Jurkat, Clone E6-1 (cell line): ENCODE measurements at places on chromosomes 7 and 10.
A peak's percentile ranks its signal among the peaks of the same experiment; 100 is the strongest.

DNA sequence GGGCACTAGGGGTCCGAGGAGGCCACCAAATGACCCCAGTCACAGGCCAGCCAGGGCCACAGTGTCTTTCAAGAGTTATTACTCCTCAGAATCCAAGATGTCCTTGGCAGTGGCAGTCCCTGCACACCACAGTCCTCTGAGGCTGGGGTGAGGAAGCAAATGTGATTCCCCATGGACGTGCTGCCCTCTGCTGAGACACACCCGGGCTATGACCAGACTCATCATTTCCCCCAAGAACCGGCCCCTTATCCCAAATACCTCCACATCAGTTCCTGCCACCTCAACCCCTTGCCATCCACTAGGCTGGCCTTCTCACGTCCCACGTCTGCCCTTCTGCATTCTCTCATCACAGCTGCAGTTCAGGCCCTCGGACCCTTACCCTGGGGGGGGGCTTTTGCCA, 5.0 kb downstream of the PRKAG2 start:
- no peak for DNase-seq

DNA sequence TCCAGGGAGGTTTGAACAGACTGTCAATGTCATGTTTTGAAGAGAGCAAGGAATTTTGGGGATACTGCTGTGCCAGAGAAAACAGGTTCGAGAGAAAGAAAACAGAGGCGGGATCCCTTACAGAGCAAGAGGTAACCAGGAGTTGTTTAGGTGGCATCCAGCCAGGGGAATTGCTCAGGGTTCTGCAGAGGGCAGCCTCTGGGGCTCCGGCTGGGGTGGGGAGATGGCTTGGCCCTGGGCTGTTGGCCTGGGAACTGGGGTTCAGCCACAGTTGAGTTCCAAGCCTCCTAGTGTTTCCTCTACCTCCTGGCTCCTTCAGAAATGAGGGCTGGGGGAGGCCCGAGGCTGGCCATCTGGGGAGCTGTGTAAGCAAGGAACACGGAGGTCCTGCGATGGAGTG, 68.0 kb downstream of the CAMK1D start:
- no peak for DNase-seq

DNA sequence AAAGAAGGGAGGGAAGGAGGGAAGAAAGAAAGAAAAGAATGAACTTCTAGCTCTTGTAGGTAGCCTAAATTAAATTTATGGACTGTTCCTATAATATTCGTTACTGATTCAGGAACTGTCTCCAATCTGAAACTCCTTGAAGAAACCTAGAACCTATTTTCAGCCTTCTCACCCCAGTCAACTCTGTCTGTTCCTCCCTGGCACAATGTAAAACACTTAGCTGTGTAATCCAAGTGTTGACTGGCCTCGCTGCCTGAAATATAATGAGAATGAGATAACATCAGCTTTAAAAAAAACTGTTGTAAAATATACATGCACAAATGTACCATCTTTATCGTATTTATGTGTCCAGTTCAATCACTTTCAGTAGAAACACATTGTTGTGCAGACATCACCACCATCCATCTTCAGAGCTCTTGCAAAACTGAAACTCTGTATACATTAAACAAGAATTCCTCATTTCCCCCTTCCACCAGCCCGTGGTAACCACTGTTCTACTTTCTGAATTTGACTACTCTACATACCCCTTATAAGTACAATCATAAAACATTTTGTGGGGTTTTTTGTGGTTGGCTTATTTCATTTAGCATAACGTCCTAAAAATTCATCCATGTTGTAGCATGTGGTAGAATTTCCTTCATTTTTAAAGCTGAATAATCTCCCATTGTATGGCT, 6.3 kb upstream of the C7orf33 start:
- no peak for DNase-seq

DNA sequence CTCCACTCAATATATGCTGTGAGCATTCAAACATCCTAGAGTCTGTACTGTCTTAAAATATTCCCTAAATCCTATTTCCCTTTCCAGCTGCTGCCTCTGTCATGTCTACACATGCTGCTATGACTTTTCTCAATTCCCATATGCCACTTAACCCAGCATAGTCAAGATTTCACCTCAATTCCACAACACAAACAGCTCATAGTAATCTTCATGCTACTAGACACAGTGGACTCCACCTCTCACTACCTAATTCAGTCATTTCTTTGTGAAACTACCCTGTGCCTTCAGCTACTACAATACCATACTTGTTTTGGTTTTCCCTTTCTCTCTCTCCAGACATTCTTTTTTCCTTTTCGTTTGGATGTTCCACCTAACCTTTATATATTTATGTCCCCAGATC, 45.5 kb downstream of the GSAP start:
- no peak for DNase-seq

GRCh38 chr7:23700046-23700445, 10.0 kb upstream of the STK31 start:
- peak; percentile 1 for DNase-seq

DNA sequence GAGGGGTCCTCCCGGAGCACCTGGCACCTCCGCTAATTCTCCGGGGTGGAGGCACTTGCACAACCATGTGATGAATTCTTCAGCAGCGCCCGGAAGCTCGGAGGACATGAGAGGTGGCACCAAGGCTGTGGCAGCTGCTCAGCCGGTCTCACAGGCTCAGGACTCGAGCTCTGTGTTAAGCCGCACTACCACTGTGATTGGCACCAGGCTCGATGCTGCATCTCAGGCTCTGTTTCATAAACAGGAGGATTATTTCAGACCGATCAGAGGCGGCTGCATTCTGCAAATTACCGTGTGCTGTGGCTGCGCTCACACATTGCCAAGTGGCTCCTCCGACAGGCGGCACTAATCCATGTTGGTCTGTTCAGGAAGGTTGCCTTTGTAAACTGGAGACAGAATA, 495.2 kb downstream of the DNAJB6 start:
- DNase-seq: no peak

- no peak for DNase-seq
Measured at GRCh38 chr7:106417273-106417902, 132.6 kb upstream of the NAMPT start.

- no peak for DNase-seq
Measured at GRCh38 chr10:63940277-63940922, 419.2 kb downstream of the REEP3 start.

DNA sequence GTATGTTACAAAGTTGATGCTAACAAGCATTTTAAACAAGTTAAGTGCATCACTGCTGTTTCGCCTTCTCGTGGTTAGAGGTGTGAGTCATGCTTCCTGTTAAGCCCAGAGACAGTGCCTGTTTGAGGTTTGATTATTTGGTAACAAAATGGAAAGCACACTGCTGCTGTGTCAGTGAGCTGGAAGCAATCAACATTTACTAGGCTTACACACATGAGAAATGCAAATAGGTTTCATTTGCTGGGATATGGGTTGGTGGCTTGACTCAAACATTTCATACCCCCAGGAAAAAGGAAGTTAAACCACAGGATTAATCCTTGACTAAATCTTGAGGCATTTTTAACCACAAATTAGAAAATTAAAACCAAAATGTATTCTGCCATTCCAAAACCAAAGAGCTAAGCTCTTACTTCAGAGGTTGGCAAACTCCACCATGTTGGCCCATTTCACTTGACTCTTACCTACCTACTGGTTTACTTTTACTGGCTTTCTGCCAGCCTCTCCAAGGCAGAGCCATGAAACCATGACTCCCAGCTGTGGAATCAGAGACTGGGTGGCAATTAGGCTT, 139.2 kb downstream of the ETV1 start:
- DNase-seq: peak; percentile 93

GRCh38 chr7:17493446-17493845, 195.0 kb downstream of the AHR start:
- DNase-seq: no peak

GRCh38 chr10:84567133-84567532, 238.7 kb downstream of the CCSER2 start:
- no peak for DNase-seq

GRCh38 chr7:373818-374705, 84.1 kb downstream of the FOXL3 start:
- DNase-seq: no peak

- no peak for DNase-seq
Measured at GRCh38 chr7:155360495-155361345, 63.0 kb downstream of the INSIG1 start.

DNA sequence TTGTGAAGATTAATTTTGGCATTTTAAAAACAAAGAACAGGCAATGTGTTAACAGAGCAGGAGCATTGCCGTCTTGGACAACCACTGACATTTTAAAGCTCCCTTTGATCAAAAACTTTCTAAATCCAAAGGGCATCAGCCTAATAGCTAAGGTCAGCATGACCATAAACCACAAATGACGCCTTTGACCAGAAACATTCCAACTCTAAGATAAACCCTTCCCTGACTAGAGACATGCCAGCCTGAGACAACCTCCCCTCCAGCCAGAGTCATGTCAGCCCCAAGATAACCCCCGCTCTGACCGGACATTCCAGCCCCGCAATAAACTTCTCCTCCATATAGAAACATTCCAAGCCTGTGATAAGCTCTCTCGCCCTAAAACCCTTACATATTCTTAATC, 949.4 kb upstream of the POT1 start:
- DNase-seq: no peak

DNA sequence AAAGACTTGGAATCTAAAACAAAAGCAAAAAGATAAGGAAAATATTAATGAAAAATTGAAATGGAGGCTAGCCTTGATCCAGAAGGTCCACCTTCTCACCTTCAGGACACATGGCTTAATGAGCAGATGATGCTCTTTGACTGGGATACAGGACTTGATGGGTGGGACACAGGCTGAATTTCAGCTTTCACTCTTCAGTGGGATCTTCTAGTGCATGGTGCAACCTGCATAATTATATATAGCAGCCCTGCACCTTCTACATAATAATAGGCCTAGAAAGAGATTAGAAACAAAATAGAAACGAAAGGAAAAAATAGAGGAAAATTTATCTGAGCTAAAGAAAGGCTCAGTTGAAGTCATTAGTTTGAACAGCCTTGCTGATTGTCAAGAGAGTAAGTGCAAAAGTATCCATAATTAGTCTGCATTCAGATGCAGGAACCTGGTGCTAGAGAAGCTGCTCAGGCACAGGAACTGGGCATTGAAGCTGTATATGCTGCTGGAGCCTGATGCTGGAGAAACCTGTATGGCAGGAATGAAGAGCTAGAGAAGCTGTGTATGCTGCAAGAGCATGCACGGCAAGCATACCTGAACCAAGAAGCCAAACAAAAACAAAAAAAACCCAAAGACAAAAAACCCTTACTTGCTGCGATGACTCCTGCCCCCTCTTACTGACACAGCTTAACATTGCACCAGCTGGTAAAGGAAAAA, 19.4 kb downstream of the MKLN1 start:
- DNase-seq: no peak

DNA sequence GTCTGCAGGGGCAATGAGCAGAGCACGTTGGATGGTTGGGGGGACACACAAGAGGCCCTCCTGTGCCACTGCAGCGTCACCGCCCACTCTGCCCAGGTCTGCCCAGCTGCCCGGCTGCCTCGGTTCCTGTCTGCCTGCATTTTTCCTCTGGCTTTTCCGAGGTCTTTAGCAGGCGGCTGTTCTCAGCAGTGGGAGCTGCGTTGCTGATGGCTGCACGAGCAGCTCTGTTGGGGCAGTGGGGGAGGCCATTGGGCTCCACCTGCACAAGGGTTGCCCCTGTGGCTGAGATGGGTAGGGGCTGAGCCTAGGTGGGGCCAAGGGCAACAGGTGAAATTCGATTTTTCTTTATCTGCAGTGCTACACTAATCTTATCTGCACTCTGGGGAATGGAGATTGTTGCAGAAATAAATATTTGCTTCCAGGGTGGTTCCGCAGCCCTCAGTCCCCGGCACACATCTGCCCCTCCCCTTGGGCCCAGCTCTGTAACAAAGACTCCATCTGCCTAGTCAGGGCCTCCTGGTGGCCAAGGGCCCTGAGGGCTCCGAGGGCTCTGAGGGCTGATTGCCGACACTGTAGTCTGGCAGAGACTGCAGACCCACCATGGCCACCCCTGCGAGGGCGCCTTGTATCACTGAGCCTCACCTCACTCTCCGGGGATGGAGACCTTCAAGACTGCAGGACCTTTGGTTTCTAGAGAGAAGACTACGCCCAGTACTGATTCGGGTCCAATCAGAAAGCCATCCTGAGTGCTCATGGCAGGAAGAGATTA, 141.7 kb upstream of the SHH start:
- DNase-seq: no peak

GRCh38 chr10:27612551-27613035, 108.5 kb downstream of the RAB18 start:
- no peak for DNase-seq

DNA sequence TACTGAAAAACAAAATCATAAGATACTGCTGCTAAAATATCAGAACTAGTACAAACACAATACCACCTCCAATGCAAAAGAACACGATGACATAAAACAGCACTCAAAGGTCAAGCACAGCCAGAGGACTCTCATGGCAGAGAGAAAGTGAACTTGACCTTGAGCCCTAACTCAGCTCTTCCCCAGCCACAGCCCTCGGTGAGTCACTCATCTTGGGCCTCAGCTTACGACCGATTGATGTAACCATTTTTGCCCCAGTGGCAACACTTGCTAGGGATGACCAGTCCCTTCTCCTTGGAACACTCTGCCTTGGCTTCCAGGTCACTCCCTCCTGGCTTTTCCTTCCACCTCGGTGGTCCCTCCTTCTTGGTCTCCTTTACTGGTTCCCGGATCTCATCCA, 77.8 kb downstream of the JAZF1 start:
- DNase-seq: no peak
